Umbilical cord (tissue), 2 donors: ENCODE measurements at places on chromosomes 2 and 18. TPM values are rescaled to one million over a fixed set of nuclear protein-coding genes. Genes with fewer than 3 reads are reported as not detected.
A peak's percentile ranks its signal among the peaks of the same experiment; 100 is the strongest.

CACNB4 gene
- 40.2 TPM for total RNA-seq

FAM110C gene
- total RNA-seq, result 7.7 TPM

TCF23 gene
- total RNA-seq, result 1.7 TPM

DYSF gene
- total RNA-seq, result 2.9 TPM

SLC8A1 gene
- 431 TPM for total RNA-seq

DNA sequence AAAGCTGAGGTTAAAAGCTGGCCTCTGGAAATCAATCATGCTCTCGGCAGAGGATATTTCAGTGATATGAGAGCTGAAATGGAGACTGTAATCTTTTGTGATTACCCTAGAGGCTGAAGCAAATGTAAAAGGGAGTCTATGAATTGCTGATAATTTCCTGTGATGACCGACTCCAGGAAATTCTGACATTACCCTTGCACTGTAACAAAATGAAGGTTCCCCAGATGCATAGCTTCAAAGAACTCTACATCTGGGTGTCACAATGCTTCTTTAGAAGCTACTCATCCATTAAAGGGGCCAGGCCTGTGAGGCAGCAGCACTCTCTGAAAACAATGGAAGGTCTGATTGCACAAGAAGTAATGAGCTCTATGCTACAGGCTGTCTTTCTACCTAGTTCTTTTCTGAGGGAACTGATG, 268.2 kb upstream of the SESTD1 start:
- no peak for DNase-seq

DNA sequence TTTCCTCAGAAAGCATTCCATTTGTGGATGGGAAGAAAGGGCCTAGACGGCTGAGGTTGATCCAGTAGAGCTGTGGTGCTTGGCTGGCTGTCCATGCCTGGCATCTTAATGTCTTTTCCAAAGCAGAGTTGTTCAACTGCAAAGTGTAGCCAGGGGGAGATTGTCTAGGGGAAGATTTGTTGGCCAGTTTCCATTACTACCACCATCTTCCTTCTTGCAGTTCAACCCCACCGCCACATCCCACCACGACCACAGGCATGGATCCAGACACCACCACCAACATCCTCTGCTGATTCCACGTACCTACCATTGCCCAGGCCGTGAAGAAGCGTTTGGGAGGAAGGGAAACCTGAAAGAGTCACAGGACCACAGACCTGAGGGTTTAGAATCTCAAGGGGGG, 50.7 kb upstream of the HAAO start:
- DNase-seq, result no peak

DNA sequence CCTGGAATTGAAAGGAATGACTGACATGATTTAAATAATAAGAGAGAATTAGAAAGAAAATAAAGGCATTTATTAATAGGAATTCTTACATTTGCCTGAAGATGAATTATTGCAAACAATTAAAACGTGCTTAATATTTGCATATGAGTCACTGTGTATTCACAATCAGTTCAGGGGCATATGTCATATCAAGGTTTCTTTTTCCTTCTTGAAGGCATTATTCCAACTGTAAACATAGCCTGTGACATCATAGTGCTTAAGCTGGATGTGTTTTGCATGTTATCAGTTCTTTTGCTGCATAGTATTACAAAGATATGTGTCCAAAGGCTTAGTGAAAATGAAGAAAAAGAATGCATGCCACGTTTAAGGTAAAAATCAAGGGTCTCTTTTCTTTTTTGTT, 80.8 kb downstream of the MEIS1 start:
- no peak for DNase-seq

DNA sequence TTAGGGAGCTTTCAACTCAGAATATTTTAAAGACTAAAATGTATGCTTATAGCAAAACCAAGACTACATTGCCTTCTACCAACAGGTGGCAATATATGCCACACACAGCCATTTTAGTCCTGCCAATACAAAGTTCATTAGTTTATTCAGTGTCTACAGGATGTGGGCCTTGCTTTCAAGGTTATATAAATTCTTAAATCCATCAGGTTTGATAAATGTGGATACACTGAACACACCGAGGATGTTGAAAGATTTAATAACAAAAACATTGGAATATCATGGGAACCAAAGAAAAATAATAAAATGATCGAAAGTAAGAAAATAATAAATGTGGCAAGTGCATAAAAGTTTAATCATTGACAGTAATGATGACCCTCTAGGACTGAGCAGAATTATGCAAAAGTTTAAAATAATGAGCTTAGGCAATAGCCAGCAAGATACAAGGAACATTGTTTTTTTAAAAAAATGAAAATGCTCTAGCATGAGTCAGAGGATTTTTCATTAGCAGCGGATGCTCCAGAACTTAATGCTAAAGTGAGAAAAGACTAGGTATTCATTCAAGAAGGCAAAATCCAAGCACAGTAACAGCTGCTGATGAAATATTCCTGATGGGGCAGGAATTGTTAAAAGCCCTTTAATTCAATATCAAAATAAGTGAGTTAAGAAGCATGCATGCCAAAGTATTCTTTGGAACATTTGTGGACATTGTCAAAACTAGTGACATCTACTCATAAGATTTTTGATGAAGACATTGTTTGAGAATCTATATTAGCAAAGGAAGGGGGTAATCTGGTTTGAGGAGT, 14.2 kb downstream of the SCN9A start:
- peak; percentile 27 for DNase-seq

GRCh38 chr2:98295275-98295674, 51.0 kb upstream of the CNGA3 start:
- DNase-seq, result no peak

GRCh38 chr2:222315443-222316121, 16.8 kb upstream of the PAX3 start:
- no peak for DNase-seq

- DNase-seq, result peak; percentile 26
These were observed 21.5 kb upstream of the GPC1 start for GRCh38 chr2:240413813-240414429.

DNA sequence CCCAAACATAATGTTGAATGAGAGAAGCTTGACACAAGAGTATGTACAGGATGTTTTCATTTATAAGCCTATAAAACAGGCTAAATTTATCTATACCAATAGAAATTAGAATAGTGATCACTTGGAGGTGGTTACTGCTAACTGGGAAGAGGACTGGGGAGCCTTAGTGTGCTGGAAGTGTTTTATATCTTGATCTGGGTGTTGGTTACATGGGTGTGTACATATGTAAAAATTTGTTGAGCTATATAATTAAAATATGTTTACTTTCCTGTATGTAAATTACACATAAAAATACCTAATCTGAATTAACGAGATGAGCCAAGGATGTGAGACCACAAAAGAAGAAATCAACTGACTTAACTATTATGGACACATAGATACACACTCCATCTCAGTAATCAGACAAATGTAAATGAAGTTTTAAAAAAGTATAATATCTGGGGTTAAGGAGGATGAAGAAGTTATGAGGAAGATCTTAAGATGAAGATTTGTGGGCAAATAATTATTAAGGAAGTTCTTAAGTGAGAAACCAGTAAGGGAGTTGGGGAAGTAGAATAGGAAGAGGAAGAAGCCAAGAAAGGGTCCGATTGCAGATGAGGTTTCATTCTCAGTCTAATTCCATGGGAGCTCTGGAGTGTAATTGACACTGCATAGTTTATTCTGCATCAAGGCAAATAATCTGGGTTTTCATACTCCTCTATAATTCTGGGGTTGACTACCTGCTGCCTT, 32.3 kb upstream of the NABP1 start:
- DNase-seq, result no peak

GRCh38 chr2:226813148-226813701, 13.6 kb upstream of the IRS1 start:
- no peak for DNase-seq

DNA sequence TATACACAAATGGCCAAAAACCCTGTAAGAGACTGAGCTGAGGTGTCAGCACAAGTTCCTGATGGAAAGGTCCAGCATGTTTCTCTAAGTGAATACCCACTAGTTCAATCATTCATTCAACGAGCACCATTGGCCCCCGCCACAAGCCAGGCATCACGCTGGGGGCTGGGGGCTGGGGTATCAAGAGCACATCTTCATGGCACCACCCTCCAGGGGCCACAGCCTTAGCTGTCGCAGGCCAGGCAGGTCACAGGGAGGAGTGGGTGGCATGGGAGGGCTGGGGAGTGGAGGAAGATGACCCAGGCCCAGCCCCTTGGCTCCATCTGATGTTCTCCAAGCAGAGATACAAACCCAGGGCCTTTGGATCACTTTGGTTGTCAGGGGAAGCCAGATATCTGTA, 97.9 kb downstream of the ACKR3 start:
- no peak for DNase-seq

GRCh38 chr2:60504049-60504448, 49.4 kb downstream of the BCL11A start:
- DNase-seq, result no peak
